ENCODE measurements at places on chromosomes 7 and 10. TPM values are rescaled to one million over a fixed set of nuclear protein-coding genes. Genes with fewer than 3 reads are reported as not detected.
A peak's percentile ranks its signal among the peaks of the same experiment; 100 is the strongest.

DNA sequence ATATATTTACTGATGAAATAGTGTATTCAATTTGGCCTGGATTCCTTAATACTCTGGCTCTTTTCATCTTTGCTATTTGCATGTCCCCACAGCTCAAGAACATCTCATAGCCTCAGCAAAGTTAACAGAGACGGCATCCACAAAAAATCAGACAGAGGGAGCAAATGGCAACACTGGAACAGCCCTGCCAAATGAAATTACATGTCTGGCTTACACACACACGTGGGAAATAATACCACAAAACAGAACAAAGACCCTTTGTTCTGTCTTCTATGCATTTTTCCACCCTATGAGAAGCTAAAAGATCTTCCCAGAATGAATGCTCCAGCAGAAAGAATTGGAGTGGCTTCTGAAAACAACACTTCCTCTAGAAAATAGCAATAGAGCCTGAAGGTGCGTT, 139.5 kb downstream of the ALOX5 start:
- peaks cover 14% of the 10 kb centered on the region for H3K4me1 ChIP-seq
- H3K27ac ChIP-seq = no peak overlapping the region
- no peak overlapping the region for H3K4me3 ChIP-seq
- DNase-seq = no peak

DNA sequence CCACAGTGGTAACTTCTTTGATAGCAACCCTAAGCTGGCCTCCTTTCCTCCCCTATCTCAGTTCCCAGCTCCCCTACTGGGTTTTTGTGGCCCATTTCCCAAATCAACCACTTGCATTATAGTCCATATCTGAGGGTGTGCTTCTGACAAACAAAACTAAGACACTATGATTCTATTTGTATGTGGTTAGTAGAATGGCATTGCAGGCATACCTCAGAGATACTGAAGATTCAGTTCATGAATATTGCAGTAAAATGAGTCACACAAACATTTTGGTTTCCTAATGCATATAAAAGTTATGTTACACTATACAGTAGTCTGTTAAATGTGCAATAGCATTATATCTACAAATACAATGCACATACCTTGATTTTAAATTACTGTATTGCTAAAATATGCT, 15.4 kb upstream of the TMEM243 start:
- H3K4me1 ChIP-seq = peaks cover 3% of the 10 kb centered on the region
- H3K27me3 ChIP-seq = peaks cover 6% of the 10 kb centered on the region
- DNase-seq = no peak
- H3K27ac ChIP-seq = no peak overlapping the region
- no peak overlapping the region for H3K4me3 ChIP-seq
- no peaks in the 10 kb centered on the region for H3K36me3 ChIP-seq

DNA sequence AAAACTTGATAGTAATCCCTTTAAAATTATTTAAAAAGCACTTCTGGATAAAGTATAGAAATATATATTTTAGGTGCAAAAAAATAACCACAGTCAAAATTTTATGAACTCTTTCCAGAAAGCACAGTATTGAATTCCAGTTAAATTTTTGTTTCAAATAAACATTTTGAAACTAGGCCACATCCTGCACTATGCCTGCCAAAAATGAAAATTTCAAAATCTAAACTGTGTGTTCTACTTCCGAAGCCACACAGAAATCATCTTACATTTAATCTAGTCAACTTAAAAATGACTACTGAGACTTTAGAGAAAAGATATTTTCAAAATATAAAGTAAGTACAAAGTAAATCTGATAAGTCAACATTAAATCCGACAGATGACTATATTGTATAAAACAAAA, 50.0 kb downstream of the MAGI2 start:
- no peak for DNase-seq
- no peaks in the 10 kb centered on the region for H3K27me3 ChIP-seq
- H3K4me3 ChIP-seq = no peak overlapping the region
- H3K27ac ChIP-seq = no peak overlapping the region
- H3K36me3 ChIP-seq = no peaks in the 10 kb centered on the region

DNA sequence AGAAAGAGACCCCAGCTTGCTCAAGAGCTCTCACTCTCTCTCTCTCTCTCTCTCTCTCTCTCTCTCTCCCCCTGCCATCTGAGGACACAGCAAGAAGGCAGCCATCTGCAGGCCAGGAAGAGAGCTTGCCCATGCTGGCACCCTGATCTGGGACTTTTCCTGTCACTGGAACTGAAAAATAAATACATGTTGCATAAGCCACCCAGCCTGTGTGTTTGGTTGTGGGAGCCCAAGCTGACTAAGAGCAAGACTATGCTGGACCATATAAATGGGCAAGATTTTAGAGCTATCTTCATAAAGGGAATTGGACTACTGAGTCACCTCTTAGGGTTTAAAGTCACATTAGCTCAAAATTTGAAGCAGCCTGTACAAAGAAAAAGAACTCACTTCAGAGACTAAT, 98.6 kb downstream of the SLC16A9 start:
- H3K27me3 ChIP-seq = peaks cover 2% of the 10 kb centered on the region
- H3K36me3 ChIP-seq = no peaks in the 10 kb centered on the region
- no peaks in the 10 kb centered on the region for H3K4me1 ChIP-seq
- no peak overlapping the region for H3K27ac ChIP-seq
- no peak for DNase-seq
- no peak overlapping the region for H3K4me3 ChIP-seq

DNA sequence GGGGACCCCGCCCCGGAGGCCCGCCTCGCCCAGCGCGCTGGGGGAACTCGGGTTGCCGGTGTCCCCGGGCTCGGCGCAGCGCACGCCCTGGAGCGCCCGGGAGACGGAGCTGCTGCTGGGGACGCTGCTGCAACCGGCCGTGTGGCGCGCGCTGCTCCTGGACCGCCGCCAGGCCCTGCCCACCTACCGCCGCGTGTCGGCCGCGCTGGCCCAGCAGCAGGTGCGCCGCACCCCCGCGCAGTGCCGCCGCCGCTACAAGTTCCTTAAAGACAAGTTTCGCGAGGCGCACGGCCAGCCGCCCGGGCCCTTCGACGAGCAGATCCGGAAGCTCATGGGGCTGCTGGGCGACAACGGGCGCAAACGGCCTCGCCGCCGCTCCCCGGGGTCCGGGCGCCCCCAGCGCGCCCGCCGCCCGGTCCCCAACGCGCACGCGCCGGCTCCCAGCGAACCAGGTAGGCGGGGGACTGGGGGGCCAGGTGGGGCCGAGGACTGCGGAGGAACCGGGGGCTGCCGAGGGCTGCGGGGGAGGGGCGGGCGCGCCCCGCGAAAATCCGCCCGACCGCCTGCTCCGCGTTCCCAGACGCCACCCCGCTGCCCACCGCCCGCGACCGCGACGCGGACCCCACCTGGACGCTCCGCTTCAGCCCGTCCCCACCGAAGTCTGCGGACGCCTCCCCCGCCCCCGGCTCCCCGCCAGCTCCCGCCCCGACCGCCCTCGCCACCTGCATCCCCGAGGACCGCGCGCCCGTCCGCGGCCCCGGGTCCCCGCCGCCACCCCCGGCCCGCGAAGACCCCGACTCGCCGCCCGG, 574 bp downstream of the UTF1 start:
- peak; percentile 29 for DNase-seq
- H3K27me3 ChIP-seq = peaks cover 54% of the 10 kb centered on the region
- H3K4me3 ChIP-seq = no peak overlapping the region
- H3K27ac ChIP-seq = no peak overlapping the region
- no peaks in the 10 kb centered on the region for H3K36me3 ChIP-seq

PLXNA4 gene
- total RNA-seq = 0.70 TPM

CYP2C19 gene
- not detected for total RNA-seq

NPY4R gene
- total RNA-seq = not detected

CD36 gene
- total RNA-seq = not detected

Data from activated CD8-positive, alpha-beta T cell treated with anti-CD3 and anti-CD28 coated beads for 36 hours (primary cell).